A549 treated with GW870086 at 1 μM for 4 hours (cell line): ENCODE measurements at places on chromosomes 2 and 18. TPM values are rescaled to one million over a fixed set of nuclear protein-coding genes. Genes with fewer than 3 reads are reported as not detected.

The FBLN7 gene
- 0.37 to 0.70 TPM (median 0.63 TPM) in 5 replicates for total RNA-seq

The DHX57 gene
- 18.3 to 21.8 TPM (median 20.5 TPM) in 5 replicates for total RNA-seq

The POTEF gene
- not detected in 5 replicates for total RNA-seq

The DSG2 gene
- 43.0 to 68.6 TPM (median 65.3 TPM) in 5 replicates for total RNA-seq

The CEP192 gene
- 5.9 to 9.5 TPM (median 8.1 TPM) in 5 replicates for total RNA-seq

The SLC9A4 gene
- not detected in 5 replicates for total RNA-seq

The RBKS gene
- total RNA-seq = 5.9 to 8.9 TPM (median 8.1 TPM) in 5 replicates

The NYAP2 gene
- not detected in 5 replicates for total RNA-seq

The MYL12A gene
- total RNA-seq = 278 to 355 TPM (median 335 TPM) in 5 replicates

The KLHL41 gene
- total RNA-seq = 0.08 to 0.17 TPM (median 0.11 TPM) in 4 of 5 replicates, not detected in the other

The RAD51AP2 gene
- total RNA-seq = not detected in 5 replicates

The ABCB11 gene
- total RNA-seq = 0.01 to 0.05 TPM (median 0.03 TPM) in 4 of 5 replicates, not detected in the other

The NAT8 gene
- total RNA-seq = not detected in 5 replicates

The RBBP8 gene
- 22.8 to 29.6 TPM (median 23.6 TPM) in 5 replicates for total RNA-seq

The CD28 gene
- total RNA-seq = not detected in 5 replicates

The SKA1 gene
- total RNA-seq = 11.6 to 13.3 TPM (median 12.0 TPM) in 5 replicates

The SESTD1 gene
- 15.4 to 23.8 TPM (median 21.5 TPM) in 5 replicates for total RNA-seq

The IL36A gene
- total RNA-seq = not detected in 5 replicates

The ECEL1 gene
- total RNA-seq = 0.08 to 0.32 TPM (median 0.23 TPM) in 4 of 5 replicates, not detected in the other

The MEP1B gene
- total RNA-seq = 0.05 TPM in 1 of 5 replicates, not detected in the others

The CFAP210 gene
- 0.13 to 0.81 TPM (median 0.42 TPM) in 5 replicates for total RNA-seq

The C2orf78 gene
- total RNA-seq = not detected in 5 replicates

The SPIRE1 gene
- 15.5 to 19.0 TPM (median 18.3 TPM) in 5 replicates for total RNA-seq

The CFAP65 gene
- 0.14 to 0.21 TPM (median 0.18 TPM) in 4 of 5 replicates, not detected in the other for total RNA-seq

The ACMSD gene
- not detected in 5 replicates for total RNA-seq

The PGAP1 gene
- 2.0 to 3.2 TPM (median 2.5 TPM) in 5 replicates for total RNA-seq

The NEU2 gene
- not detected in 5 replicates for total RNA-seq

The BZW1 gene
- total RNA-seq = 363 to 728 TPM (median 495 TPM) in 5 replicates

The ERICH2 gene
- not detected in 5 replicates for total RNA-seq

The KCNS3 gene
- 1.1 to 1.5 TPM (median 1.3 TPM) in 5 replicates for total RNA-seq

The ALPP gene
- 4.4 to 5.3 TPM (median 4.8 TPM) in 5 replicates for total RNA-seq

The MC4R gene
- not detected in 5 replicates for total RNA-seq

The DSG1 gene
- not detected in 5 replicates for total RNA-seq

The ZC3H6 gene
- total RNA-seq = 0.11 to 0.48 TPM (median 0.32 TPM) in 5 replicates

The ANKRD62 gene
- not detected in 5 replicates for total RNA-seq

The ASB18 gene
- 0.03 TPM in 1 of 5 replicates, not detected in the others for total RNA-seq

The MRPS5 gene
- total RNA-seq = 70.1 to 77.3 TPM (median 74.0 TPM) in 5 replicates
